ENCODE measurements at places on chromosomes 12 and 14. TPM values are rescaled to one million over a fixed set of nuclear protein-coding genes. Genes with fewer than 3 reads are reported as not detected.

GLIPR1 gene
- total RNA-seq, result 0.04 TPM

GRCh38 chr14:60515511-60516289 is 6.8 kb downstream of the SIX6 start:
- peak overlapping the region; percentile 80 for H3K27ac ChIP-seq
- H3K4me1 ChIP-seq, result peaks cover 41% of the 10 kb centered on the region
- no peaks in the 10 kb centered on the region for H3K36me3 ChIP-seq
- peaks cover 89% of the 10 kb centered on the region for H3K27me3 ChIP-seq
- peak overlapping the region; percentile 50 for H3K4me3 ChIP-seq

DNA sequence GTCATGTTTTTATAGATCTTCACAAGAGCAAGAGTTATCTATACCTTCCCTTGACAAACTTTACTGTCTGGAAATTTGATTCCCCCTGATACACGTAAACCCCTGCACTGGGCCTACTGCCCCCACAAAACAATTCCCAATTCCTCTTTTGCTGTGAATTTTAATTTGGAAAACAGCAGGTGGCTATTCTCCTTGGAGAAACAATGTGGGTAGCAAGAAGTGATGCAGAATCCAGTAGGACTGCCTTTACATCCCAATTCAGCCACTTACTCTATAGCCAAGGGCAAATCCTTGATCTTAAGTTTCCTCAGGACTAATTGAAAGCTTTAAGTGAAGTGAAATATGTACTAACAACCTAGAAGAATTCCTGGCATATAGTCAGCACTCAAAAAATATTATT is 129.3 kb downstream of the ACSS3 start:
- H3K27ac ChIP-seq, result peak overlapping the region; percentile 81
- H3K4me3 ChIP-seq, result peak overlapping the region; percentile 14
- H3K4me1 ChIP-seq, result peaks cover 55% of the 10 kb centered on the region
- H3K36me3 ChIP-seq, result no peaks in the 10 kb centered on the region
- no peaks in the 10 kb centered on the region for H3K27me3 ChIP-seq
- peak; percentile 55 for DNase-seq

GRCh38 chr12:50986966-50987737 is 34.8 kb downstream of the HIGD1C start:
- H3K4me1 ChIP-seq, result no peaks in the 10 kb centered on the region
- H3K36me3 ChIP-seq, result no peaks in the 10 kb centered on the region
- DNase-seq, result peak; percentile 50
- H3K4me3 ChIP-seq, result no peak overlapping the region
- no peaks in the 10 kb centered on the region for H3K27me3 ChIP-seq
- H3K27ac ChIP-seq, result no peak overlapping the region

DNA sequence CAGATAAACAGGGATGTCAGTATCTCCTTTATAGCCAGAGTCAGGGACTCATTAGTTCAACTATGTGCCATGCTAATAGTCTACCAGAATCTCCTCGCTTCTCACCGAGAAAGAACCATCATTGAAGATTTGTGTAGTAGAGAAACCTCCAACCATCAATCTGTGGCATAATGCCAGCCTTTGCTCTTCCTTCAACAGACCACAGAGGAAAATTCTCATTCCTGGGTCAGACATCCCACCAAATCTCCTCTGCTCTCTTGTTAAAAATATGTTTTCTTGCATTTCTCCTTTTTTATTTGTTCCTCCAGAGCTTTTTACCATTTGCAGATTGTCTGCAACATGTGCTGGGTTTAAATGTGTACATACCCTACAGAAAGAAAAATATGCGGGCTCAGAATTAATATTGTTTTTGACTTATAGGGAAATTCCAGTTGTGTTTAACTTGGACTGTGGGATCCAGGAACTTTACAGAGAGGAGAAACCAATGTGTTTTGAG is 64.9 kb downstream of the LLPH start:
- H3K4me3 ChIP-seq, result no peak overlapping the region
- no peak overlapping the region for H3K27ac ChIP-seq
- DNase-seq, result no peak
- no peaks in the 10 kb centered on the region for H3K27me3 ChIP-seq
- no peaks in the 10 kb centered on the region for H3K36me3 ChIP-seq
- H3K4me1 ChIP-seq, result peaks cover 12% of the 10 kb centered on the region

DNA sequence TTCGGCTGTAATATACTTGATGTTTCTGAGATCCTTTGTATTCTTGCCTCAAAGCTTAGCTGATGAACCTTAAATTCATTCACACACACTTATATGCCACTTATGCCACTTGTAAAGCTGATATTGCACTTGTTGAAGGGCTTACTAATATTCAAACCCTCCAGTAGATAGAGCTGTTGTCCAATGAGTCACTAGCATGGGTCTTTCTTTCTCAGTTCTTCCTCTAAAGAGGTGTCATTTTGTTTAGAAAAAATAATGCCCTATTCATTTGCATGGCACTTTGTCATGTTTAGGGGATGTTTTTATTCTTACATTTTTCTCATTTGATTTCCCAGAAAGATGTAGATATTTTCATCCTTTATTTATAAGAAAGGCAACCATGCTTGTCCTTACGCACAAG is 56.4 kb downstream of the MON2 start:
- no peak for DNase-seq
- no peaks in the 10 kb centered on the region for H3K27me3 ChIP-seq
- peaks cover 16% of the 10 kb centered on the region for H3K36me3 ChIP-seq
- H3K4me3 ChIP-seq, result no peak overlapping the region
- H3K27ac ChIP-seq, result no peak overlapping the region

GRCh38 chr12:120697344-120697743 is 10.4 kb downstream of the MLEC start:
- DNase-seq, result no peak
- H3K27me3 ChIP-seq, result no peaks in the 10 kb centered on the region
- peaks cover 19% of the 10 kb centered on the region for H3K4me1 ChIP-seq
- H3K4me3 ChIP-seq, result no peak overlapping the region
